Lung (tissue), 17 donors: ENCODE measurements at places on chromosomes 6 and 20. TPM values are rescaled to one million over a fixed set of nuclear protein-coding genes. Genes with fewer than 3 reads are reported as not detected.
A peak's percentile ranks its signal among the peaks of the same experiment; 100 is the strongest.

GRCh38 chr6:35794536-35795452, 2.3 kb downstream of the CLPS start:
- no peaks in the 10 kb centered on the region for H3K27me3 ChIP-seq
- no peak for DNase-seq
- H3K4me3 ChIP-seq: no peak overlapping the region

GRCh38 chr20:5797843-5798462, 47.8 kb downstream of the SHLD1 start:
- H3K27me3 ChIP-seq: no peaks in the 10 kb centered on the region
- H3K4me3 ChIP-seq: no peak overlapping the region
- H3K27ac ChIP-seq: no peak overlapping the region
- no peaks in the 10 kb centered on the region for H3K4me1 ChIP-seq
- no peaks in the 10 kb centered on the region for H3K36me3 ChIP-seq

GRCh38 chr6:13761361-13762036, 49.9 kb upstream of the RANBP9 start:
- DNase-seq: no peak
- H3K4me3 ChIP-seq: no peak overlapping the region
- no peaks in the 10 kb centered on the region for H3K4me1 ChIP-seq
- no peaks in the 10 kb centered on the region for H3K27me3 ChIP-seq
- no peak overlapping the region for H3K27ac ChIP-seq

GRCh38 chr6:155317186-155317585, 2.9 kb upstream of the TFB1M start:
- no peaks in the 10 kb centered on the region for H3K4me1 ChIP-seq
- no peak for DNase-seq
- no peak overlapping the region for H3K4me3 ChIP-seq
- no peak overlapping the region for H3K27ac ChIP-seq
- no peaks in the 10 kb centered on the region for H3K27me3 ChIP-seq

GRCh38 chr6:111406200-111406721, 76.8 kb downstream of the REV3L start:
- no peak overlapping the region for H3K27ac ChIP-seq
- no peak for DNase-seq
- H3K27me3 ChIP-seq: no peaks in the 10 kb centered on the region
- H3K36me3 ChIP-seq: peaks cover 22% of the 10 kb centered on the region
- no peaks in the 10 kb centered on the region for H3K4me1 ChIP-seq

- no peak overlapping the region for H3K27ac ChIP-seq
- H3K36me3 ChIP-seq: no peaks in the 10 kb centered on the region
Observed at GRCh38 chr6:154981079-154981870, 13.8 kb upstream of the TIAM2 start.

DNA sequence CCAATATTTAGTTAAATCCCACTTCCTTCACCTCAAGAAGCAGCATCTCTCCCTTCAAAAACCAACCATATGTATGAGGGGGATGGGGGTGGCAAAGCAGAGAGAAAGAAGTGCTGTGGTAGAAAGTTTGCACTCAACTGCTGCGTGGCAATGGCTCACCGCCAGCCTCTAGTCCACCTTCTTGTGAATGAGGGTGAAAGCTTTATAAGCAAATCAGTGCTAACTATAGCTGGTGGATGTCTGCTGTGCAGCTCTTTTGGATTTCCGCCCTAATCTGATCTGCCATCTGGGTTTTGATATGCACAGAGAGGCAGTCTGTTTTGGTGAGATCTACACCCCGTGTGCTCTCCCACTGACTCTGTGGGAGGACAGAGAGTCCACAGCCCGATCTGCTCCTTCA, 281.2 kb upstream of the SUPT3H start:
- no peaks in the 10 kb centered on the region for H3K36me3 ChIP-seq
- H3K4me1 ChIP-seq: peaks cover 4% of the 10 kb centered on the region
- no peak overlapping the region for H3K27ac ChIP-seq
- DNase-seq: no peak
- H3K4me3 ChIP-seq: no peak overlapping the region

DNA sequence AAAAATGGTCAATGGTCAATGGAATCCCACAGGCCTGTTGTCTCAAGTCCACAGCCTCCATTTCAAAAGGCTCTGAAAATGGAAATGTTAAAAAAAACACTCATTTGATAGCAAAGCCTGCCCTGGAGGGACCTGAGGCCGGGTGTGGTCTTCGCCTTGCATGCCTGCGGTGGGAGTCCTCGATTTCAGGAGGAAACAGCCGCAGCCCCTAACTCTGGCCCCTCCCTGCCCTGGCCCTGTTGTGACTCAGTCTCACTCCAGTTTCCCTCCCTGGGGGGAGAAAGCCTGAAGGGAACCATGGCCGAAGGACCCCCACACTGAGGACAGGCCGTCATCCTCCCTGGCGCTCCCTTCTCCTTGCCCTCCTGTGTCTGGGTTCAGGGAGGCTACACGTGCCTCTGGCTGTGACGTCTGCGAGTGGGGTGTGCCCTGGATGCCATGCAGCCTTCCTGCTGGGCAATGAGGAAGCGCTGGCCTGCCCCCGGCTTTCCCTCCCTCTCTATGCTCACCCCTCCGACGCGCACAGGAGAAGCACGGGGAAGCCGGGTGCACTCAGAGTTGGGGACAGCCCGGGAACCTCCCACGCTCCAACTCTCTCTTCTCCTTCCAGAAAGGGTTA, 9.2 kb downstream of the BHLHE23 start:
- peaks cover 75% of the 10 kb centered on the region for H3K27me3 ChIP-seq
- H3K4me3 ChIP-seq: no peak overlapping the region
- no peak for DNase-seq
- no peaks in the 10 kb centered on the region for H3K36me3 ChIP-seq
- no peaks in the 10 kb centered on the region for H3K4me1 ChIP-seq
- no peak overlapping the region for H3K27ac ChIP-seq

DNA sequence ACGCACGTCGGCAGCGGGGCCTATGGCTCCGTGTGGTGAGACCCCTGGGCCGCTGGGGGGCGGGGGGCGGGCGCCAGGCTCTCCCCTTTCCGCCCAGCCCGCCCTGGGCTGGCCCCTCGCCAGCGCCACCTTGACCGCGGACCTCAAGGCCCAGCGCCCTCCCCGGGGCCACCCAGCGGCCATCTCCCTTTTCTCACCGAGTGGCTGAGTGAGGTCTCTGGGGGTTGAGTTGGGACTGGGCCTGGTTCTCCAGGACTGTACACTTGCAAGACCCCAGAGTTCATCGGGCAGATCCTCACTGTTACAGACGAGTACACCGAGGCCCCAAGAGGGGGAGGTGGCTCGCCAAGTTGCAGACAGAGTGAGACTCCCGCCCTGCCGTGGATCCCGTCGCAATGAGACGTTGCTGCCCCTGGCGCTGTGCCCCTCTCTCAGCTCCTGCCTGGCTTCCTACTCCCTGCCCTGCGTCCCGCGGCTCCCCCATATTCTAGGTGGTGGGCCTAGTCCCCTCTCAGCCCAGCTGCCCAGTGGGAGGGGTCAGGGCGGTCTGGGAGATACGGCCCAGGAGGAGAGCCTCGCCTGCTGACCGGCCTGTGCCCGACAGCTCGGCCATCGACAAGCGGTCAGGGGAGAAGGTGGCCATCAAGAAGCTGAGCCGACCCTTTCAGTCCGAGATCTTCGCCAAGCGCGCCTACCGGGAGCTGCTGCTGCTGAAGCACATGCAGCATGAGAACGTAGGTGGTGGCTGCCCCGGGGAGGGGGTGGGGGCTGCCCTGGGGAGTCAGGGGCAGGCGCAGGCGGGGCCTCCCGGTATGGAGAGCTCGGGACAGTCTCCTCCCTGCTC, 576 bp downstream of the MAPK13 start:
- peak; percentile 58 for DNase-seq
- peaks cover 22% of the 10 kb centered on the region for H3K4me1 ChIP-seq
- H3K27me3 ChIP-seq: no peaks in the 10 kb centered on the region
- peak overlapping the region; percentile 79 for H3K27ac ChIP-seq
- H3K36me3 ChIP-seq: peaks cover 9% of the 10 kb centered on the region

GRCh38 chr20:16360668-16361067, 212.6 kb downstream of the KIF16B start:
- H3K36me3 ChIP-seq: peaks cover 2% of the 10 kb centered on the region
- no peak overlapping the region for H3K4me3 ChIP-seq
- no peak overlapping the region for H3K27ac ChIP-seq
- no peak for DNase-seq

PGBD1 gene
- total RNA-seq: 5.8 TPM

RFX6 gene
- not detected for total RNA-seq
